ENCODE measurements at places on chromosomes 12 and 14.

- DNase-seq: no peak
Observed at GRCh38 chr12:63845726-63846125, 1.2 kb downstream of the SRGAP1 start.

DNA sequence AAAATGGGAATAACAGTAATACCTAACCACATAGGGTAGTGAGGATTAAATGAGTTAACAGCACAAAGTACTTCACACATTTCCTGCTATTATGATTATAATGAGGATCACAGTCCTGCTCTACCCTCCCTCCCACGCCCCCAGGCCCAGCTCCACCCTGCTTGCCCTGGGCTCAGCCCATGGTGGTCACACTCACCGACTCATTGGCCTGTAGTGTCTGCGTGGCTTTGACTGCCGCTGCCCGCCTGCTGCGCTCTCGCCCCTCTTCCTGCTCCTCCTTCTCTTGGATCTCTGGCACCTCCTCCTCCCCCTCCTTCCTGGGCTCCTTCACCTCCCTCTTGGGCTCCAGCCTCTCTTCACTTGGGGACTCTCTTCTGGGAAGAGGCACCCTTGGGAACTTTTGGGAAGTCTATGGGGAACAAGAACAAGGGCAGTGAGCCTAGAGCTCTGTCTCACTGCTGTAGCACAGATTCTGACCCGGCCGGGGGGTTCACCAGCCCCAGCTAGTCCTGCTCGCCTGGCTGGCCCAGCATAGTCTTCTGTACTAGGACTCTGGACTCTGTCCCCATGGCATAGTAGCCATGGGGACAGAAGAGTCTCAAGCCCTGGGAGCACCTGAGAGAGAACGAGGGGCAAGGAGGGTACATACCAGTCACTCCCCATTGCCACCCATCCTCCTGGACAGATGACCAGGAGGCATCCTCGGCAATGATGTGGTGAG, 7.1 kb upstream of the PNMA1 start:
- DNase-seq: no peak

DNA sequence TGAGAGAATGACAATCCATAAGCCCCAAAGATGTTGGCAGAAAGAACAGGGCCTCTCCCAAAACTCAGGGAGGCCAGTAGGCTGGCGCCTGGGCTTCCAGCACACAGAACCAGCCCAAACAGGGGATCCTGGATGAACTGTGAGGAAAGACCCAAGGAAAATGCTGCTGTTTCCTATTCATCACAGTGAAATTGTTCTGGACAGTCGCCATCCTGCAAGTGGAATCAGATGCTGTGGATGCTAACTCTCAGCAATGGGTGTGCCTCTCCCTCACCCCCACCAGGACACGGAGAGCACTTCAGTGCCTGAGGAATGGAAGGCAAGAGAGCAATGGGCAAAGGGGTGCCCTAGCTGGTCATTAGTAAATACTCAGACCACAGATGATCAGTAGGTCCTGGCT, 80.8 kb downstream of the ANO2 start:
- no peak for DNase-seq

- no peak for DNase-seq
Observed at GRCh38 chr12:29991924-29992323, 208.2 kb upstream of the TMTC1 start.

DNA sequence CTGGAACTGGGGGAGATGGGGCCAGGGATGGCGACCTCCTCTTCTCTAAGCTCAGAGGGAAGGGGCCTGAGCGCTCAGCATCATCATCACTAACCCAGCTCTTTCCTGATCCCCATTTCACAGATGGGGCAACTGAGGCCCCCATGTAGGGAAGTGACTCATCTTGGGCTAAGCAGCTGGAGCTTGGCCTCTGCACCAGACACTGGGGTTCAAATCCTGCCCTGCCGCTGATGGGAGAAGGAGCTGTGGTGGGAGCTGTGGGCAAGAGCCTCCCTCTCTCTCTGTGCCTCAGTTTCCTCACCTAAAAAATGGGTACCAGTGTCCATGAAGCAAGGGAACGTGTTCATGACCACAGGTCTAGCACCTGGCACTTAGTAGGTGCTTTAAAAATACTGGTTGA, 2.6 kb upstream of the TRPV4 start:
- no peak for DNase-seq

DNA sequence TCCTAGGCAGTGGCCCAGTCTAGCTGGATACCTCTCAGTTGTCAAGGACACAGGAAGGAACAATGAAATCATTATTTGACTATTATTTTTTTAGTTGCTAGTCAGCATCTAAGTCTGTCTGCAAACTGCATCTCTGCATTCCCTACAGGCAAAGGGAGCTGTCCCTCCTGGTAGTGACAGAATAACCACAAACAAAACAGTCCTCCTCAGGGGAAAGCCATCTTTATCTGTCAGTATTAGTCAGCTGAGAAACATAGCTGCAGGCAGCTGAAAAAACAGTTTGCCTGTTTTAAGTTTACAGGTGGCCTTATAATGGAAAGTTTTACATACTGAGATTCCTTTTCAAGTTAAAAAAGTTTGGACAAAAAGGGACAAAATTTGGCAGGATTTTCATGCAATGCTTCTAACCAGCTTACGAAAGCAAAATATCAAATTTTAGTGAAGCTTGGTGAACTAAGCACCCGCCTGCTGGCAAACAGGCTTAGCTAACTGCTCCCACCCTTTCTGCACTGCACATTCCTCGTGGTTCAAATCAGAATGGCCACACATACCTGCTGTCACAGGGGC, 29.5 kb downstream of the SLC25A21 start:
- no peak for DNase-seq

- no peak for DNase-seq
Observed at GRCh38 chr12:111506260-111506659, 92.9 kb downstream of the ATXN2 start.

DNA sequence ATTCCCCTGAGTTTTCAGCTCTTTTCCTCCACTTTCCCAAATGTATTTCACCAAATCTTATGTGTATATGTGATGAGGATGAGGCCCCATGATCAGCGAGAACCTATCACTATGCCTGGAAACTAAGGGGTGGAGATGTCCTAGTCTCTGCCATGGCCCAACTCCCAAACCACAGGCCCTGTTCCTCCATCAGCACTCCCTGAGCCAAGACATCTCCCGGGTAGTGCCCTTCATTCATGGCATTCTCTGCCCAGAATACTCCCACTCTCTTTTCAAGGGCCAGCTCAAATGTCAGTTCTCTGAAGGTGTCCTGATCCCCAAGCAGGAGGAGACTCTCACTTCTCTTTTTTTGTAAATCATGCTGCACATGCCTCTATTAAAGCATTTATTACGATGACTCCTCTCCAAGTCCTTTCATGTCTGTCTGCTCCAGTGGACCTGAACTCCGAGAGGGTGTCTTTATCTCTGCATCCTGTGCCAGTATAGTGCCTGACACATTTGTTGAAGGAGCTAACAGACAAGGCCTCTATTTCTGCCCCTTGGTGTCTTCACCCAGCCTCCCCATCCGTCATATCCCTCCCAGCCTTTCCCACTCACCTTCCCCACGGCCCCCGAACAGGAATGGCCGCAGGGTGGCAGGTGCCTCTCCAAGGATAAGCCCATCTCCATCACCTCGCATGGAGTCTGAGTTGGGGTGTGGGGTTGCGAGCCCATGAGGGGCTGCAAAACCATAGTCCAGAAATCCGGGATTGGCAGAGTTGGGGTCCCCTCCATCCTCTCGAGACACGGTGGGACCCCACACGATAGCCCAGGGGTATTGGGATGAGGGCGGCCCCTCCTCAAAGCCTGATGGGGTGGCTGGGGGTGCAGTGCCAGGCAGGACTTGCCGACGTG, 3.7 kb downstream of the PIANP start:
- no peak for DNase-seq

GRCh38 chr14:91329486-91330014, 85.0 kb upstream of the GPR68 start:
- DNase-seq: no peak

GRCh38 chr12:88248606-88249005, 106.5 kb downstream of the TMTC3 start:
- no peak for DNase-seq

DNA sequence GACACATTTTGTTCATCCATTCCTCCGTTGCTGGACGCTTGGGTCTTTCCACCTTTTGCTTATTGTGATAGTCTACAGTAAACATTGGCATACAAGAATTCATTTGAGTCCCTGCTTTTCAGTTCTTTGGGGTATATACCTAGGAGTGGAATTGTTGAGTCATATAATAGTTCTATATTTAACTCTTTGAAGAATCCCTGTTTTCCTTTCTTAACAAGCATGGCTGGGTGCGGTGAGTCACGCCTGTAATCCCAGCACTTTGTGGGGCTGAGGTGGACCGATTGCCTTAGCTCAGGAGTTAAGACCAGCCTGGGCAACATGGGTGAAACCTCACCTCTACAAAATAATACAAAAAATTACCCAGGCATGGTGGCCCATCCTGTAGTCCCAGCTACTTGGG, 75.4 kb downstream of the CCDC92 start:
- DNase-seq: no peak

- DNase-seq: no peak
Observed at GRCh38 chr12:96503976-96504375, 14.6 kb downstream of the CFAP54 start.

- DNase-seq: no peak
Observed at GRCh38 chr14:35001621-35002020, 18.8 kb downstream of the SRP54 start.

- no peak for DNase-seq
Observed at GRCh38 chr14:104397956-104398355, 181.6 kb upstream of the C14orf180 start.

Measured in right renal pelvis (tissue), 4 donors.